Lower lobe of right lung (tissue), 2 donors: ENCODE measurements at places on chromosomes 3 and 15. TPM values are rescaled to one million over a fixed set of nuclear protein-coding genes. Genes with fewer than 3 reads are reported as not detected.

- peaks cover 29% of the 10 kb centered on the region for H3K4me1 ChIP-seq
- peak overlapping the region; percentile 41 for H3K27ac ChIP-seq
- no peak for DNase-seq
- peaks cover 98% of the 10 kb centered on the region for H3K36me3 ChIP-seq
Measured at GRCh38 chr3:45966371-45966791, 23.1 kb downstream of the CXCR6 start.

- no peaks in the 10 kb centered on the region for H3K27me3 ChIP-seq
- no peaks in the 10 kb centered on the region for H3K4me1 ChIP-seq
- H3K36me3 ChIP-seq: peaks cover 34% of the 10 kb centered on the region
- H3K27ac ChIP-seq: no peak overlapping the region
Measured at GRCh38 chr3:131371688-131372066, 9.9 kb upstream of the NUDT16 start.

- DNase-seq: no peak
- H3K36me3 ChIP-seq: no peaks in the 10 kb centered on the region
- H3K27ac ChIP-seq: no peak overlapping the region
- H3K4me1 ChIP-seq: no peaks in the 10 kb centered on the region
Measured at GRCh38 chr3:176953106-176954060, 243.9 kb downstream of the TBL1XR1 start.

GRCh38 chr15:70778258-70779076, 15.1 kb upstream of the UACA start:
- no peaks in the 10 kb centered on the region for H3K27me3 ChIP-seq
- no peak for DNase-seq
- no peaks in the 10 kb centered on the region for H3K36me3 ChIP-seq
- H3K27ac ChIP-seq: no peak overlapping the region
- H3K4me3 ChIP-seq: no peak overlapping the region

- H3K27ac ChIP-seq: no peak overlapping the region
- H3K4me1 ChIP-seq: no peaks in the 10 kb centered on the region
- H3K36me3 ChIP-seq: no peaks in the 10 kb centered on the region
- DNase-seq: no peak
Measured at GRCh38 chr3:40057786-40058185, 248.4 kb downstream of the MYRIP start.

GRCh38 chr15:33547876-33548275, 237.1 kb downstream of the RYR3 start:
- DNase-seq: peak; percentile 25
- no peak overlapping the region for H3K4me3 ChIP-seq
- no peaks in the 10 kb centered on the region for H3K4me1 ChIP-seq

DNA sequence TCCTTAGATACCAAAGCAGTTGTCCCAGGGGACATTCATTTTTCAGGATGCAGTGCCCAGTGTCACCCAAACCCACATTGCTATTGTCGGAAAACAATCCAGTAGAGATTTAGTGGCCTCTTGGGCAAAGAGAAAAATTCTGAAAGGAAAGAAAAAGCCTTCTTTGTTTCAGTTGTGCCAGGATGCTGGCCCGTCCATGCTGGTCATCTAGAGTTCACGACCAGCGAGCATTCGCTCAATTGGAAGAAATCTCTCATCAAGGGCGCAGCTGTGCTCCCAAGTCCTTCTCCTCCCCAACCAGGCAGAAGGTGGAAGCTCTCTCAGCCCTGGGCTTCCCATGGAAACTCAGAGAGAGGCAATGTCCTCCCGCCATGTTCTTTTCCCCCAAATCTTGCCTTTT, 123.7 kb downstream of the MTHFS start:
- DNase-seq: no peak
- no peak overlapping the region for H3K4me3 ChIP-seq
- no peak overlapping the region for H3K27ac ChIP-seq

DNA sequence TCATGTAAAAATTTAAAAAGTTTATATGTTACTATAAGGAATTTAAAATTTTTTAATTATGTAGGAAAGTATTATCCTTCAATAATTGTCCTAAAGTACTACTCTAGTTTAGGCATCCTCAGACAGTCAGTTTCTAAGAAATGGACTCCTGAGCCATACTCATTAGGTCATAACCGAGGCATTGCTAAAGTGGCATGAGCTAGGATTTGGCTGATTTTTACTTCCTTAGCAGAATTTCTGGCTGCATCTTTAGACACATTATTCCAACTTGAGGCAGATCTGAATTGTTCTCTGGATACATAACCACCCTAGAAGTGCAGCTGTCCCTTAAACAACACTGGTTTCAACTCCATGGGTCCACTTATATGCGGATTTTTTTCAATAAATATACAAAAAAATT, 38.3 kb downstream of the IFT57 start:
- H3K4me3 ChIP-seq: no peak overlapping the region
- DNase-seq: no peak
- H3K4me1 ChIP-seq: no peaks in the 10 kb centered on the region
- no peaks in the 10 kb centered on the region for H3K36me3 ChIP-seq
- no peak overlapping the region for H3K27ac ChIP-seq

DNA sequence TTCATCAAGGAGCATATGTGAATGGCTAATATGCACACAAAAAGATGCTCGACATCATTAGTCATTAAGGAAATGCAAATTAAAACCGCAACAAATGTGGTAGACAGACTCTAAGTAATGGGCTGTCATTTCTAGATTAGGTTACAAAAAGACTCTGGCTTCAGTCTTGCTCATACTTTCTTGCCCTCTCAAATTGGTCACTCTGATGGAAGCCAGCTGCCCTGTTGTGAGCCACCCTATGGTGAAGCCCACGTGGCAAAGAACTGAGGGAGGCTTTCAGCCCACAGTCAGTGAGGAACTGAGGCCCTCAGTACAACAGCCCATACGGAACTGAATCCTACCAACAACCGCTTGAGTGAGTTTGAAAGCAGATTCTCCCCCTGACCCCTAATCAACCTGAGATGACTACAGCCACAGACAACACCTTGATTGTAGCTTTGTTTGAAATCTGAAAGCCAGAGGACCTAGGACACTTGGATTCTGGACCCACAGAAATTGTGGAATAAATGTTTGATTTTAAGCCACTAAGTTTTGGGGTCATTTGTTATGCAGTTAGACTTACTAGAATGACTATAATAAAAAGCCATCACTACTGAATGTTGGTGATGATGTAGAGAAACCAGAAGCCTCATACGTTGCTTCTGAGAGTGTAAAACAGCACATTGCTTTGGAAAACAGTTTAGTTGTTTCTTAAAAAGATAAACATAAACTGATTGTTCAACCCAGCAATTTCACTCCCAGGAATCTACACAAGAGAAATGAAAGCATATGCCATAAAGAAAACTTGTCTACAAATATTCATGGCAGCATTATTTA, 45.7 kb downstream of the EHHADH start:
- no peaks in the 10 kb centered on the region for H3K4me1 ChIP-seq
- no peak for DNase-seq
- H3K4me3 ChIP-seq: no peak overlapping the region
- H3K27me3 ChIP-seq: no peaks in the 10 kb centered on the region
- peaks cover 7% of the 10 kb centered on the region for H3K36me3 ChIP-seq

DNA sequence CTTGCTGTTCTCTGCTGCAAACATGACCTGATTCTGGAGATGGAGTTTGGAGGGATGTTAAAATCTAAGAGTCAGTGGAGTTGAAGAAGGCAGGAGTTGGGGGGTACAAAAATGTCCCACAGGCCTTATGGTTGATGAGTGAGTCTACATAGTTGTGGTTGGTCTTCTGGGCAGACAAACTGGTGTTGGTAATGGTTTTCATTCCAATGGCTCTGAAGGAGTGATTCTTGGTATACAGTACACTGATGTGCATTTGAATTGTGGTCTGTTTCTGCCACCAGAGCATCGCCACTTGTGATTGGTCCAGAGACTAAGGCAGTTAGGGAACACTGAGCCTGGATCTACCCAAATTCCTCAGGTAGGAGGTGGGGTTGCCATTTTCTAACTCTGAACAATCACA, 514.1 kb upstream of the CFAP20DC start:
- no peak for DNase-seq
- no peak overlapping the region for H3K27ac ChIP-seq
- H3K4me3 ChIP-seq: no peak overlapping the region
- no peaks in the 10 kb centered on the region for H3K36me3 ChIP-seq

GRCh38 chr3:110593749-110594148, 477.9 kb upstream of the NECTIN3 start:
- DNase-seq: no peak
- no peaks in the 10 kb centered on the region for H3K4me1 ChIP-seq
- H3K4me3 ChIP-seq: no peak overlapping the region
- H3K36me3 ChIP-seq: no peaks in the 10 kb centered on the region
- no peaks in the 10 kb centered on the region for H3K27me3 ChIP-seq

GRCh38 chr3:55899887-55900286, 412.8 kb upstream of the WNT5A start:
- no peak overlapping the region for H3K27ac ChIP-seq
- no peaks in the 10 kb centered on the region for H3K36me3 ChIP-seq
- H3K4me1 ChIP-seq: peaks cover 6% of the 10 kb centered on the region
- no peaks in the 10 kb centered on the region for H3K27me3 ChIP-seq
- DNase-seq: no peak

DNA sequence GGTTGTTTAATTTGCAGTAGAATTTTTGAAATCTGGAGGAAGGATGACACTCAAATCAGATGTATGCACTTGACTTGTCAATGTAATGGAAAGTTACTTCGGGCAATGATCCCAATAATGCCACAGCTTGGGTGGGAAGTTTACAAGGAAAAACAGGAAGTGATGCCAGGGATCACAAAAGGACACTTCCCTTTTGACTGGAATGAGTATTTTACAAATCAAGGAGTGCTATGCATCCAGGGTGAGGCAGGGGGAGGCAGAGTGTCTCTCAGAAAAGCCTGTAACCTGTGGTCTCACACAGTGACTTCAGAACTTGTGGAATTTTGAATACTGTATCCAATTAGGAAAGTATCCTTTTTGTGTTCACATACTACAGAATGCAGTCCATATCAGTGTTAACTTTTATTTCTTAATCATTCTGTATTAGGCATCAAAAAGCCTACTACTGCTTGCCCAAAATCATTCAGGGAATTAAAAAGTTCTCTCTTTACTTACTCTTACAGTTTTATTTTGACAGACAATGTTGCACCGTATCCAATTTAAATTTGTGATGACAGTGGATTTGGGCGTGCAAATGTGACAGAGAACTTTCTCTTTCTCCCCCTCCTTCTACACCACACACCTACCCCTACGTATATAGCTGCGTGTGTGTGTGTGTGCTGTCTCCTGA, 445.1 kb downstream of the MECOM start:
- no peaks in the 10 kb centered on the region for H3K36me3 ChIP-seq
- no peak for DNase-seq
- H3K4me1 ChIP-seq: no peaks in the 10 kb centered on the region
- no peaks in the 10 kb centered on the region for H3K27me3 ChIP-seq
- H3K4me3 ChIP-seq: no peak overlapping the region
- no peak overlapping the region for H3K27ac ChIP-seq

GRCh38 chr15:68582864-68583263, 4.1 kb downstream of the CORO2B start:
- peaks cover 7% of the 10 kb centered on the region for H3K27me3 ChIP-seq
- H3K27ac ChIP-seq: no peak overlapping the region
- peaks cover 29% of the 10 kb centered on the region for H3K4me1 ChIP-seq
- H3K4me3 ChIP-seq: no peak overlapping the region
- no peak for DNase-seq
- H3K36me3 ChIP-seq: no peaks in the 10 kb centered on the region

SMCO1 gene
- total RNA-seq: not detected

ZNF660 gene
- 2.7 TPM for total RNA-seq

KIF7 gene
- total RNA-seq: 1.5 TPM

PPP1R14D gene
- 0.53 TPM for total RNA-seq

GOLGA8H gene
- 0.24 TPM for total RNA-seq

DCBLD2 gene
- total RNA-seq: 36.5 TPM

COL6A6 gene
- 12.8 TPM for total RNA-seq

SKIC8 gene
- total RNA-seq: 44.4 TPM

XCR1 gene
- total RNA-seq: 0.32 TPM

APOD gene
- total RNA-seq: 91.6 TPM
